Fibroblast of the aortic adventitia (primary cell): ENCODE measurements at places on chromosomes 5 and 9.

GRCh38 chr9:135590486-135591079 lies 29.0 kb downstream of the PAEP start:
- DNase-seq, result no peak

DNA sequence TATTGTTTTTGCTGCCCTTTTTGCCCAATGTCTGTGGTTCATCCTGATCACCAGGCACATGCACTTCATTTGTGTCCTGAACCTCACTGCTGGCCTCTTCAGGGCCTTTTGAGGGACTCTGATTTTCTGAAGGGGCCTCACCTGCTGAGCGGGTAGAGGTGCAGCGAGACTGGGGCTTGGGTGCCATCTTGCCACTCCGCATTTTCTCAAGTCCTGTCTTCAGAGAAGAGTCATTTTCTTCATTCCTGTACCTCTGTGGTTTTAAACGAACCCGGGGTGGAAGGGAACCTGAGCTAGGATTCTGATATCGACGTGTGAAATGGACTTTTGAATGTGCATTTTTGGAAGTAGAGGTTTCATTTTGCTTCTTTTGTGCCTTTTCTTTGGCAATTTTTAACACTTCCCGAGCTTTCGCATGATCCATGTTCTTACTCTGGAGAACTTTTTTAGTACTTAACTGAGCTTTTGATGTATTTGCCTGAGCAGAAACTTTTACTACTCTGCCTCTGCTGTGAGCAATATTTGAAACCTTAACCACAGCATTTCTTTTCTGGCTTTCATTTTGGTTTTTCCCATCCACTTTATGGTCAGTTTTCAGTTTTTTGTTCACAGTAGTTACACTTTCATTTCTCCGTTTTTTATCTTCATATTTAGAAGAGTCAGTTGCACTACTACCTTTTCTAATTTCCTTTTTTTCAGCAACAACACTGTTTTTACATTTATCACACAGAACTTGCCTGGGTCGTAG lies 26.1 kb downstream of the PWWP2A start:
- no peak for DNase-seq

GRCh38 chr9:90943341-90943740 lies 141.7 kb downstream of the SYK start:
- DNase-seq, result peak; percentile 19

GRCh38 chr9:27432308-27432707 lies 91.8 kb upstream of the IFNK start:
- no peak for DNase-seq

DNA sequence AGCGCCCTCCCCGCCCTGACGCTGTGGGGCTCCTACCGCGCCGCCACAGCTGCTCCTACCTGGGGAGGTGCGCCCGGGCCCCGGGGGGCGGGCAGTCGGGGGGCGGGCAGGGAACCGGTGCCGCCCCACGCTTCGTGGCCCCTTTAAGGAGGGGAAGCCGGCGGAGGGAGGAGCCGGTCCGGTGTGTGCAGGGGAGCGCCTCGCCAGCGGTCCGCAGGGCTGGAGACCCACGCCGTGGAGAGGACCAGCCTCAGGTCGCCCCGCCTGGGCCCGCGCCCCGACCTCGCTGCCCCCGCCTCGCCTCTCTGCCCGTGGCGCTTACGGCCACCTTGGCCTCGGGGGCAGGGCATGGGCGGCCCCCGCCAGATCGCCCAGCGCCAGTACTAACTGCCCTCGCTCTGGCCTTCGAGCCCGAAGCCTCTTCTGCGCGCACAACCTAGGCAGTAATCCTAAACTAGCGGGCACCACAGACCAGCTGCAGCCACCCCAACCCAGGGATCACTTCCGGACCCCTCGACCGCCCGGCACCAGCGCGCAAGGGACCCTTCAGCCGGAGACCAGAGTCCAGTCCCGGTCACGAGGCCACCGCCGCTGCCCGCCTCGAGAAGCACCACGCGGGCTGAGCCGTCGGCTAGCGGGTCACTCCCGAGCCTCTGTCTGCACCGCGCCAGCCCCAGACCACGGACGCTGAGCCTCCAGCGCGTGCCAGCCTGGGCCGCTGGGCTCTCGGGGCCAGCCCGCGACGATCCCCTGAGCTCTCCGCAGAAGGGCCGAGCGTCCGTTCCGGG lies at the start of gene FOXE1:
Gene FOXE1 (plus strand): TSS at position 171 of the 788 bp plus-strand sequence. CDS start 689 bp downstream, outside the sequence.
- no peak for DNase-seq

GRCh38 chr9:136426787-136427186 lies 12.9 kb downstream of the INPP5E start:
- DNase-seq, result no peak

DNA sequence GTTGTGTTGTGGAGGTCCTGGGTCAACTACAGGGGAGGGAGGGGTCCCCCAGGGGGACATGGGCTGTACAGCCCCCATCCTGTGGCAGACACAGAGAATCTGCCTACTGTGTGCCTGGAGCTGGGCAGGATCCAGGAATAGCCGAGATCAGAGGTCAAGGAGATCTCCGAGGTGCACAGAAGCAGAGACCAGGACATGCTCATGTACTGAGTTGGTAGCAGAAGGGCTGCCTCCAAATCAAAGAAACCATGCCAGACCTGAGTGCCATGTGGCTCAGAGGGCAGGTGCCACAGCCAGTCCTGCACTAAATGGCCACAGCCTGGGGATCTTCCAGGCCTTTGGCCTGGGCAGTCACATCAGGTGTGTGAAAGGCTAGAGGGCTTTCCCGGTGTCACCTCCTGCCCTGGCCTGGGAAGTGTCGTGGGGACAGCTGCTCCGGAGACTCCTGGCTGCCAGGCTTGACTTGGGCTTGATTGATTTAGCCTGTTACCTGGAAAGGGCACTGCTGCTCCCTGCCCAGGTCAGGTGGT lies 27.8 kb downstream of the GSN start:
- DNase-seq, result no peak

- no peak for DNase-seq
These were observed 60.2 kb downstream of the NRG2 start for GRCh38 chr5:139982975-139983240.

- DNase-seq, result no peak
These were observed 38.0 kb downstream of the MTMR12 start for GRCh38 chr5:32274548-32275395.

DNA sequence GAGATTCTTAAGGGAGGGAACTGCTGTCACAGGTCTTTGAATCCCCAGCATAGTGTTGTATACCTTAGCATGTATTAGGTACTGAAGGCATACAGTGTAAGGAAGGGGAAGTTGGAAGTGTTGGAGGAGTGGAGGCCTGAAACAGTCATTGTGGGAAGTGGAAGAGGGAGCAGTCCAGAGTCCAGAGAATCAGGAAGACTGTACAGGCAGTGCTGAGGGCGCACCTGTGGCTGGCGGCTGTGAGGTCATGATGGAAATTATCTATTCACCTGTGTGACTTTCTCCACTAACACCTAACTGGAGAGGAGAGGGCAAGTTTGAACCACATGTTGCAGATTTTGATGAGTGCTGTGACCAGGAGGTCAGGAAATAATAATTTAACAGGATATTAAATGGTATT lies 119.7 kb upstream of the NIPBL start:
- no peak for DNase-seq

DNA sequence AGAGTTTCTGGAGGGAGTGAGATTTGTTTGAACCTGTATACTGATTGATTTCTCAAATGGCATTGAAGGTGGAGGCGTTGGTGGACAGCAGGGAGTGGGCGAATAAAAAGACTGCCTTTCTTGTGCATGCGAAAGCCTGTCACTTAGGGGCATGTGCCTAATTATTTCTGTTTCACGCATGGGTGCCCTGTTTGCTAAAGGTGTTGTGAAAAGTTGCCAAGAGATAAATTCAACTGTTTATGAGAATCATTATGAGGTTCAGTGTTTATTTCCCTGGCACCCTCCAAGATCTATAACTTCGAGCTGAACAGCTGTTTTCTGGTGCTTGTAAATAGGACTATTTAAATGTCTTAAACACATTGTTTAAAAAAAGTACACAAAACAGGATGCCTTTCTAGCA lies 67.4 kb upstream of the DMRTA1 start:
- no peak for DNase-seq

DNA sequence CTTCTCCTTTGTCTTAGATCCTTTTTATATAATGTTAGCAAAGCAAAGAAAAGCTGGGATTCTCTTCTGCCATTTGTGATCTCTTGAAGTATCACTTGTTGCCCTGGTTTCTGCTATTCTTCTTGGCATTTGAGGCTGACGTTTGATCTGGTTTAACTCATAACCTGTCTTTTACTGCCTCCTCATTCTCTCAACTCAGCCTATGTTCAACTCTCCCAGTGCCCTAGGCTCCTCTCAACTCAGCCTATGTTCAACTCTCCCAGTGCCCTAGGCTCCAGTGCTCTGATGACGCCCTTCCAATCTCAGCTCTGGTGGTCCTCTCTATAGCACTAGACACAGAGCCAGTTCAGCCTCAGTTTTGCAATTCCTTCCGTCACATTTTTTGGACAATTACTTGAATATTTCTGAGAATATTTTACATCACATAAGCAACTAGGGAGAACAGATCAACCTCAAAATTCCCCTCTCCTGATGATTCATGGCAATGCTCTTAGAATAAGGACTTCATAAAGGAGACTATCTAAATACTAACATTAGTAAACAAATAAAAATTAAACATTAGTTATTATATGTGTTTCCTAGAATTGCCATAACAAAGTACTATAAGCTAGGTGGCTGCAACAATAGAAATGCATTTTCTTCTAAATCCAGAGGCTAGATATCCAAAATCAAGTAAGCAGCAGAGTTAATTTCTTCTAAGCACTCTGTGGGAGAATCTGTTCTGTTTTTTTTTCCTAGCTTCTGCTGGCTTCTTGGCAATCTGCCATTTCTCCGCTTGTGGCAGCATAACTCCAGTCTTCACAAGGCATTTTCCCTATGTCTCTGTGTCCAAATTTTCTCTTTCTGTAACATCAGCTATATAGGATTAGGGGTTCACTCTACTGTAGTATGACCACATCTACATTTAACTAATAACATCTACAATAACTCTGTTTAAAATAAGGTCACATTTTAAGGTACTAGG lies 662.1 kb upstream of the FTMT start:
- DNase-seq, result peak; percentile 34
